Hippocampal formation (tissue), 2 donors: ENCODE measurements at places on chromosomes 3 and 15.

DNA sequence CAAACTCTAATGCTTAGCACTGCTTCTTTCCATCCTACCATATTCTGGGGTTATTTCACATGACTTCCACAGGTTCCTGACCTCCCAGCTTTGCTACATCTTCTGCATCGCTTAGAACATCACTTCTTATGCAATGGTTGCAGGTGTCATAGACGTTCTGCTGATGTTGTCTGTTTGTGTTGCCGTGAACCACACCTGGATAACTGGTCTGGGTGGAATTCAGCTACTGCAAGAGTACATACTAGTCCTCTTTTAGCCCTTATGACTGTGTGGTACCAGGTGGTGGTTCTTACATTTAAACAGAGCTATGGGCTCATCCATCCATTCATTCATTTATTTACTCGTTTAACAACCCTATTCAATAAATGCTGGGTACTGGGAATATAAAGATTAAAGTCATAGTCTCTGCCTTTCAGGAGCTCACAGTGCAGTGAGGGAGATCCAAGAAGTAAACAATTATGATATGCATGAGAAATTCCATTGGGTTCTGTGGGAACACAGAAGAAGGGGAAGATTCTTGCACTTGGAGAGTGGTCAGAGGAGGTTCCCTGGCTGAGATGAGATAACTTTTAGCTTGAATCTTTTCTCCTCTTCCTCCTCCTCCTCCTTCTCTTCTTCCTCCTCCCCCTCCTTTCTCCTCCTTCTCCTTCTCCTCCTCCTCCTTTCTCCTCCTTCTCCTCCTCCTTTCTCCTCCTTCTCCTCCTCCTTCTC, 30.8 kb downstream of the TMEM45A start:
- no peak for DNase-seq

DNA sequence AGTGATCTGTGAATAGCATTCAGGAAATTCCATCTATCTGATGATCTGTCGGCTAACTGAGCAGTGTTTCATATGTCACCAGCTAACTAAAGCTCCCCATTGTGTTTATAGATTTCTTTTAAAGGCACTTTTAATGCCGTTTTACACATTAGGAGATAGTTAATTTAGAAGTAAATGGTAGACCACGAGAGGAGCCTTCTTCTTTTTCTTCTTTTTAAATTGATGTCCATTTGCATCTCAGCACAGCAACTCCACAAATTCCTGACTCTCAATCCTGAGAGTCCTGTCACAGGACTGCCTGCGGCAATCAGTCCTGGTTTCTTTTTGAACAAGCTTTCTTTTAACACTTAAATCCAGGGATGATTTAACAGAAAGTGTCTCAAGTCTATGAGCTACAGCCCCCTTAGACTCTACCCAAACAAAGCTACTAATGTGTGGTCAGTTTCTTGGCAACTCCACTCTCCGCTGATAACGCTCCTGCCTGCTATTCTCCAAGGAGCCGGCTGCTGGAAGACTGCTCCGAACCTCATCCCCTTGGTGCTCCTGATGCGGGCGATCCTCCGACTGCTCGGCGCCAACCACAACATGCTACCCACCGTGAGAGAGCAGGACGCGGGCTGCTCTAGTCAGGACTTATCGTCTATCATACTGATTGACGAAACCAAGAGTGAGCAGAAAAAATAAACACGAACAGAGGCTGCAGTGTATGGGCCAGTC, 421.4 kb downstream of the MECOM start:
- DNase-seq: no peak

DNA sequence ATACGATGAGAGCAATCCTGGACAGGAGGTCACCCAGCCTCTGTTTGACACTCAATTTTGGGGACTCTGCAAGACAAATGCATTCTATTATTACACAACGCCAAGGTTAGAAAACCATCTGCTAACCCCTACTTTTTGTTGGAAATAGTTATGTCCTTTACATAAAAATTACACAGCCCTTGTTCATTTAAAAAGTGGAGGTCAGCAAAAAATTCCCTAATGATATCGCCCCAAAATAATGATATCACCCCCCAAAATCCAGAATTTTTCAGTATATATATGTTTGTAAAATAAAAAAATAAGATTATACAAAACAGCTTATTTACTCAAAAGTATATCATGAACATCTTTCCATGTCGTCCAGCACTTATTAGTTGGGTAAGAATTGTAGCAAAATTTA, 11.4 kb downstream of the ROPN1 start:
- DNase-seq: no peak

GRCh38 chr15:38509152-38509551, 55.2 kb downstream of the FAM98B start:
- no peak for DNase-seq

DNA sequence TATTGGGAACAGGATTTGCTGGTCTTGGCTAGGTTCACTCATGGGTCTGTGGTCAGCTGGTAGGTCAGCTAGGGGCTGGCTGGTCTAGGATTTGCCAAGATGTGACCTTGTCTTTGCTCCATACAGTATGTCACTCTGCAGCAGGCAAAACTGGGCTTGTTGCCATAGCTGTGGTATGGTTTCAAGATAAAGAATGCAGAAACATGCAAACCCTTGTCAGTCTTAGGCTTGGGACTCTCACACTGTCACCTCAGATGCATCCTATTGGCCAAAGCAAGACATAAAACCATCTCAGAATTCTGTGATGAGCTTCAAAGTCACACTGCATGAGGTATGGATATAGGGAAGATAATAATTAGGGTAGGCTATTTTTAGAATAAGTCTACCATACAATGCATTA, 66.6 kb upstream of the TBC1D5 start:
- DNase-seq: no peak
